ENCODE measurements at places on chromosomes 5 and 9. TPM values are rescaled to one million over a fixed set of nuclear protein-coding genes. Genes with fewer than 3 reads are reported as not detected.

Gene NSG2
- total RNA-seq = 366 TPM

Gene FAM151B
- total RNA-seq = 9.3 TPM

Gene SLC34A3
- total RNA-seq = not detected

Gene INSL6
- total RNA-seq = not detected

Gene NME5
- total RNA-seq = 21.0 TPM

Gene GPX3
- total RNA-seq = 22.7 TPM

Gene DRD1
- 2.3 TPM for total RNA-seq

Gene FBP1
- 1.8 TPM for total RNA-seq

Gene DNAH5
- total RNA-seq = 1.9 TPM

Gene C9orf153
- 0.99 TPM for total RNA-seq

GRCh38 chr9:93258818-93259489, 75.0 kb downstream of the WNK2 start:
- H3K27ac ChIP-seq = no peak overlapping the region
- H3K4me1 ChIP-seq = peaks cover 20% of the 10 kb centered on the region
- DNase-seq = no peak
- H3K4me3 ChIP-seq = no peak overlapping the region

DNA sequence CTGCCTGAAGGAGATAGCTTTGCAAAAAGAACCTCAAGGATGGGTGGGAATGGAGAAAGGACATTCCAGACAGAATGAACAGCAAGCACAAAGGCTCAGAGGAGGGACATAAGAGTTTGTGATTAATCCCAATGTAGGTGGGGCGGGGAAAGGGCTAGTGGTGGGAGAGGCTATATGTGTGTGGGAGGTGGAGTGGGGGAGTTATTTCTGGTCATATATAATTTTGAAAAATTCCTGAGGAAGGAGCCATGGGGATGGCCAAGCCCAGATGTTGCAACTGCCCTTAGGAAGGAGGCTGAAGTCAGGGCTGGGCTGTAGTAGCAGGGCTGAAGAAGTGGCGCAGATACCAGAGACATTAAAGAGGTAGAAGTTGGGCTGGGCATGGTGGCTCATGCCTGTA, 13.4 kb upstream of the CCL27 start:
- no peaks in the 10 kb centered on the region for H3K4me1 ChIP-seq
- no peak for DNase-seq
- no peaks in the 10 kb centered on the region for H3K27me3 ChIP-seq
- H3K27ac ChIP-seq = no peak overlapping the region

DNA sequence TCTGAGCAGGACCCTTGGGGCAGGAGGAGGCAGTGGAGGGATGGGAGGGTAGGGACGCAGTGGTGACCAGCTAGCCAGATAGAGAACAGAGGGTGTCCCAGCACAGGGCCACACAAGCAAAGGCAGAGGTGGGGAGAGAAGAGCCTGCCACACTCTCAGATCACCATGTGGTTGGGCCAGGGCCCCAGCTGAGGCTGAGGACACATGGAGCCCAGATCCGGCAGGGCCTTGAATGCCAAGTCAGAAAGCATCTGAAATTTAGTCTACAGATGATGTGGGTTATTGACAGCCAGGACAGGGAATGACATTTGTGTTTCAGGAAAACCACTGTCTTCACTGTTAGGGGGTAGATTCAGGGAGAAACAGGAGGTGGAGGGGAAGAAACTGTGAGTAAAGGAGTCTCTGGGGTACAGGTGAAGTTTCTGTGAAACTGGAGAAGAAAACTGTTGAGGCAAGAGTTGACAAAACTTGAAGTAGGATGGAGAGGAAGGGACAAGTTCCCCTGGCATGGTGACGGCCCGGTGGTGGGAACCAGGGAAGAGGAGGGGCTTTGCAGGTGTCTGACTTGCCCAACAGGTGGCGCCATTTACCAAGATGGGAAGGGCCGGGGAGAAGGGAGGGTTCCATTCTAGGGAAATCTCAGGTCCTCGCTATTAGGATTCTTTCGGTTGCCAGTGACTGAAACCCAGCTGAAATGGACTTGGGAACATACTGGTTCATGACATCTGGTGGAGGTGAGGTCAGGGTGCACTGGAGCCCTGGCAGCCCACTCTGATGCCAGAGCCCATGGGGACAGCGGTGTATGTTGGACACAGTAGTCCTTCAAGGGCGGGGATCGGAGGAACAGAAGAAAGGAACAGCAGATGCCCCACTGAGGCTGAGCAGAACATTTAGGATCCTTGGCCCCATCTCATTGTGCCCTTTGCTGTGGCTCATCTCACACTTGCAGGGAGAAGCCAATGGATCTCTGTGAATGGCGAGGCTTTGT, 100.1 kb downstream of the KCNIP1 start:
- peak overlapping the region; percentile 25 for H3K27ac ChIP-seq
- no peaks in the 10 kb centered on the region for H3K27me3 ChIP-seq
- peaks cover 66% of the 10 kb centered on the region for H3K4me1 ChIP-seq

- peaks cover 3% of the 10 kb centered on the region for H3K4me1 ChIP-seq
- no peak overlapping the region for H3K27ac ChIP-seq
- no peaks in the 10 kb centered on the region for H3K27me3 ChIP-seq
- no peaks in the 10 kb centered on the region for H3K36me3 ChIP-seq
Measured at GRCh38 chr9:113428062-113428615, 17.6 kb downstream of the C9orf43 start.

DNA sequence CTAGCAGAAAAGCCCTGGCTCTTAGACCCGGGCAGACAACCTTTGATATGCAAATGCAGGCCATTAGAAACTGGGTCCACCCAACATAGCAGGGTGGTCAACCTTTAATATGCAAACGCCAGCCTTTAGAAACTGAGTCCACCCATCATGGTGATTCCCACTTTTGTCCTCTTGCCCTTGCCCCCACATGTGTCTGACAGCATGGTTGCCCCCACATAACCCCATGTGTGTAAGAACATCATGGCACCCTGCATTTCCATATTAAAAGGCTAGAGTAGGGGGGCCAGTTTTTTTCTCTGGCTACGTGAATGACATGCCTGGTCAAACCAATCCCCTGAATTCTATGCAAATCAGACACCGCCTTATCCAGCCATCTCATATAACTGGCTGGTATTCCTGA, 273.2 kb upstream of the PRDM9 start:
- no peaks in the 10 kb centered on the region for H3K36me3 ChIP-seq
- no peak overlapping the region for H3K27ac ChIP-seq
- H3K27me3 ChIP-seq = no peaks in the 10 kb centered on the region
- H3K4me3 ChIP-seq = no peak overlapping the region

DNA sequence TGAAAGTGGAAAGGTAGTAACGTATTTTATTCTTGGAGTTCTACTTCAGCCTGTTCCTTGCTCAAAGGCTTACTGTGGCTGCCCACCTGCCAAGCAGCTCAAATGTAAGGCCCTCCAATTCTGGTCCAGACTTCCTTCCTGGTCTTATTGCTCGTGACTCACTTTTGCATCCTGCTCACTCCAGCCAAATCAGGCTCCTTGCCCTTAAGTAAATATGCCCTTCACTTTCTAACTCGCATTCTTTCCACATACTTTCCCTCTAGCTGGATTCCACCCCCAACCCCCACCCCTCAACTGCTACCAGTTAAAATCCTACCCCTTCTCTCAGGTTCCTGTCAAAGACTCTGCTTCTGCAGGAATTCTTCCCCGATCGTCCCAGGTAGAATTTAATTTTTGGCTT, 96.6 kb downstream of the GALNT10 start:
- H3K27ac ChIP-seq = no peak overlapping the region
- H3K27me3 ChIP-seq = peaks cover 9% of the 10 kb centered on the region
- H3K36me3 ChIP-seq = no peaks in the 10 kb centered on the region
- peaks cover 3% of the 10 kb centered on the region for H3K4me1 ChIP-seq

DNA sequence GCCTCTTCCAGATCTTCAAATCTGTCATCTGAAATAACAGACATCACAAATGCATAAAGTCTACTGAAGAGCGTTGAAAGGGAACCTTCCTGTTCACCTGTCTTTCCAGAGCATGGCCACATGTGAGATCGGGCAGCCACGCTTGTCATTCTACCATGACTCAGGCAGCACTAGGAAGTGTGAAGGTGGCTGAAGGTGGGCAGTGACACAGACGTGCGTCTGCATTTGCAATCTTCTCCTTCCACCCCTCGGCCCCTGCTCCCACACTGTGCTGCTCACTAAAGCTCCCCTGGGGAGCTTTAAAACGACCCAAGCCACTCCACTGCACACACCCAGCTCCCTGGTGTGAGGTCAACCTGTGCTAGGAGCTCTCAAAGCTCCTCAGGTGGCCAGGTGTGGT, 2.5 kb downstream of the ENTR1 start:
- H3K4me3 ChIP-seq = no peak overlapping the region
- DNase-seq = no peak
- H3K27me3 ChIP-seq = no peaks in the 10 kb centered on the region
- peaks cover 57% of the 10 kb centered on the region for H3K36me3 ChIP-seq
- no peak overlapping the region for H3K27ac ChIP-seq

GRCh38 chr9:107541523-107541922, 52.0 kb upstream of the KLF4 start:
- DNase-seq = no peak
- no peaks in the 10 kb centered on the region for H3K27me3 ChIP-seq
- H3K27ac ChIP-seq = no peak overlapping the region
- no peak overlapping the region for H3K4me3 ChIP-seq

DNA sequence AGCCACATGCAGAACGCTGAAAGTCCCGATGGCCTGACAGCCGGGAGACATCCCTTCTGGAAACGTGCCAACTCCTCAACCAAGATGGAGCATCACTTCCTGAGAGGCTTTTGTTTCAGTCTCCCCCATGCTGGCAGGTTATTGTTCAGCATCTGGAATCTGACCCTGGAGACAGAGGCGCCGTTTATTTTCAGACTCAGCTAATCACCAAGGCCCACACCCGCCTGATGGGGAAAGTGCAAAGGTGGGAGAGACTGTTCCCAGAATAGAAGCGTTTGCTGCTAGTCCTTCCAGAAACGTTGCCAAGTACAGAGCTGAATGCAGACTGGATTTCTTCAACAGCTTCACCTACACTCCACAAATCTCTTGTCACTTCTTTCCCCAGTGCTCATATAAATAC, 41.8 kb upstream of the S1PR3 start:
- no peak overlapping the region for H3K27ac ChIP-seq
- H3K4me1 ChIP-seq = peaks cover 40% of the 10 kb centered on the region
- peak; percentile 25 for DNase-seq
- no peak overlapping the region for H3K4me3 ChIP-seq

GRCh38 chr9:136782452-136782851, 8.7 kb upstream of the TMEM141 start:
- peaks cover 1% of the 10 kb centered on the region for H3K4me1 ChIP-seq
- no peak overlapping the region for H3K27ac ChIP-seq
- H3K36me3 ChIP-seq = no peaks in the 10 kb centered on the region
- no peak overlapping the region for H3K4me3 ChIP-seq

DNA sequence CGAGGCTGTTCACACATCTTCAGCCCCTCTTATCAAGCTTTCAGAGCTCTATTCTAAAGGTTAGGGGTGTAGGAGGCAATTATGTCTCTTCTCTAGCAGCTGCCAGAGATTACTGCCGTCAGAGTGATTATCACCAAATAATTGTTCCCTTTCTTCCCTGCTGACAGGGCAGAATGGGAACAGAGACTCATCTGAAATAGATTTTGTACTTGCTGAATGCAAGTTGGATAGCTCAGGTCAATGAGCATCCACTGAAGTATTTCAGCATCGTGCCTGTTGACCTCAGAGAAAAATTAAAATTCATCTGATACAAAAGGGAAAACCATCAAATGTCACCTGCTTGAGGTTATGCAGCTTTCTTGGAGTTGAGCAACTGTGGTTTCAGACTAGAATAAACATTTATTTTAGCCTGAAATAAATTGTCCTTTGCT, 213.7 kb upstream of the MAP3K1 start:
- DNase-seq = no peak
- H3K27me3 ChIP-seq = no peaks in the 10 kb centered on the region
- no peaks in the 10 kb centered on the region for H3K36me3 ChIP-seq
- no peak overlapping the region for H3K4me3 ChIP-seq
- no peak overlapping the region for H3K27ac ChIP-seq

GRCh38 chr9:38286766-38287165, 105.7 kb upstream of the ALDH1B1 start:
- no peak overlapping the region for H3K4me3 ChIP-seq
- peaks cover 21% of the 10 kb centered on the region for H3K4me1 ChIP-seq
- no peak overlapping the region for H3K27ac ChIP-seq
